ENCODE measurements at places on chromosomes 13 and 19. TPM values are rescaled to one million over a fixed set of nuclear protein-coding genes. Genes with fewer than 3 reads are reported as not detected.

ICAM3 gene
- total RNA-seq = 10.0 TPM

C5AR1 gene
- total RNA-seq = 0.44 TPM

NPAS1 gene
- total RNA-seq = 1.5 TPM

PPP1R15A gene
- total RNA-seq = 27.5 TPM

SHISA7 gene
- 0.59 TPM for total RNA-seq

CEACAM6 gene
- total RNA-seq = not detected

SYNGR4 gene
- total RNA-seq = not detected

CATSPERD gene
- not detected for total RNA-seq

KLK12 gene
- total RNA-seq = not detected

C19orf67 gene
- total RNA-seq = not detected

SIGLEC10 gene
- not detected for total RNA-seq

SRRM5 gene
- 0.51 TPM for total RNA-seq

IGFL1 gene
- total RNA-seq = not detected

Measured in neural crest cell (in vitro differentiated cells).